ENCODE measurements at places on chromosomes 4 and X. TPM values are rescaled to one million over a fixed set of nuclear protein-coding genes. Genes with fewer than 3 reads are reported as not detected.

GRCh38 chr4:11427121-11427996 lies 1.3 kb downstream of the HS3ST1 start:
- no peak overlapping the region for H3K27ac ChIP-seq
- no peaks in the 10 kb centered on the region for H3K36me3 ChIP-seq

DNA sequence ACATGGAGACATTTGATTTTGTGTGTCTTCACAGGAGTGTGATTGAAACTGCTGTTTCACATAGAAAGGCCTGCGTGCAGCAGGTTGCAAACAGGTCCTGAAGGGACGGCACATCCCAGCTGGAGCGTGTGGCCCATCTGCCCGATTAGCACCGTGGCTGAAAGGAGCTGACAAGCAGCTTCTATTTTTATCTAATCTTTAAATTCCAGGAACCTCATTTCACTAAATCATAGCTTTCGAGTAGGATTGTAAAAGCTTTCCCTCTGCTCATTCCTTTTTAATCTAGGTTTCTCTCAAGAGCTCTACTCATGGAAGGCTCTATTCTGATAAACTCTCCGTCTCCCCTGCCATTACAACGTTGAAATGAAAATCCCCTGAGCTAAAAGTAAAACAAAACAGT lies 106.8 kb downstream of the FSTL5 start:
- no peak overlapping the region for H3K27ac ChIP-seq
- no peaks in the 10 kb centered on the region for H3K4me1 ChIP-seq
- H3K4me3 ChIP-seq, result no peak overlapping the region
- H3K36me3 ChIP-seq, result no peaks in the 10 kb centered on the region
- no peak for DNase-seq
- no peaks in the 10 kb centered on the region for H3K27me3 ChIP-seq

DNA sequence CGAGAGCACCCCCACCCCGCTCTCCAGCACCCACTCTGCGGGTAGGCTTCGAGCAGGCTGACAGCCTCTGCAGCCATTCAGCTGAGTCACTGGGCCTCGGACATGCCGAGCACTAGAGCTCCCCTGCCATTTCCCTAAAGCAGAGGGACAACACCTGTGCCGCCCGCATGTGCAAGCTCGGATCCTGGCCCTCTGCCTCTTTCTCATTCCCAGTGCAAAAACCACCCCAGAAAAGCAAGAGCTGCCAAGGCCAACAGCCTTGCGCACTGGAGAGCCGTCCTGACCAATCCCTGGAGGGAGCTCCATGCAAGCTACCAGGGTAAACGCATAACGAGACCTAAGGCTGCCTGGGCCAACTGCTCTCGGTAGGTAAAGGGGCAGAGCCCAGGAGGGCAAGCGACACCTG lies 5.3 kb downstream of the HCFC1 start:
- peaks cover 56% of the 10 kb centered on the region for H3K4me1 ChIP-seq
- peak overlapping the region; percentile 11 for H3K4me3 ChIP-seq
- no peaks in the 10 kb centered on the region for H3K27me3 ChIP-seq
- peak overlapping the region; percentile 76 for H3K27ac ChIP-seq
- H3K36me3 ChIP-seq, result peaks cover 17% of the 10 kb centered on the region

GRCh38 chr4:147991543-147992283 lies 259.8 kb downstream of the ARHGAP10 start:
- H3K27me3 ChIP-seq, result no peaks in the 10 kb centered on the region
- H3K4me1 ChIP-seq, result peaks cover 67% of the 10 kb centered on the region
- no peak for DNase-seq
- no peaks in the 10 kb centered on the region for H3K36me3 ChIP-seq

DNA sequence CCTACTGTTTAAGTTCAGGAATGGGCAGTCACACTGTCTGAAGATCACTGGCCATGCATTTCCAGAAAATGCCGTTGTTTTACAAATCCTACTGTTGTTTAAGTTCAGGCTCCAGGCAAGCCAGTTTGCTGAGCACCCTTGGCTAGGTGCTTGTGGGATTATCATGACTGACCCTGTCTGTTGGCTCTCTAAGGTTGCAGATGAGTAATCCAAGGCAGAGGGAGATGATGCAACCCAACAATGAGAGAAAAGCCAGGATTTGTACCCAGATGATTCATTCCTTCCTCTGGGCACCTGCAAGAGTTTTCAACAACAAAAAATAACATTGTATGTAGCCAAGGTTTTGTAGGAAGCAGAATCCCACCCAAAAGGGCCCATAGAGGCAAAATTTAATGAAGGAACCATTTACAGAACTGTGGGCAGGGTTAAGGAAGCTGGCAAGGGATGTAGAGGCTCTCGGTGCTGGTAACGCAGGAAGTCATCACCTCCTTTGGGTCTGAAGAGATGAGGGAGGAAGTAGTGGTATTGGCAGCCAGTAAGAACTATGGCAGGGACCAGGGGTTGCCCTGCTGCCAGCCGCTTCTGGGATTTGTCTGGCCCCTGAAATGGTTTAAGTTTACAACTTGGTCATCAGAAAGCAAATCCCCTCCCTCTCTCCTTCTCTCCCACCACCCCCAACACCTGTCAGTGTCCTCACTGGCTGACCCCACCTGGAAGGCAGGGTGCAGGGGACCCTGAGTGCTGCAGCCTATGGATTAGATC lies 54.8 kb downstream of the MSX1 start:
- H3K4me1 ChIP-seq, result no peaks in the 10 kb centered on the region
- H3K27ac ChIP-seq, result no peak overlapping the region
- no peak overlapping the region for H3K4me3 ChIP-seq
- H3K27me3 ChIP-seq, result peaks cover 60% of the 10 kb centered on the region
- DNase-seq, result no peak

- no peak overlapping the region for H3K4me3 ChIP-seq
- no peaks in the 10 kb centered on the region for H3K27me3 ChIP-seq
- no peak for DNase-seq
- H3K27ac ChIP-seq, result no peak overlapping the region
Observed at GRCh38 chr4:45155081-45155777, 428.9 kb upstream of the GNPDA2 start.

C4orf51 gene
- not detected for total RNA-seq

HOPX gene
- total RNA-seq, result 21.3 TPM

- no peak overlapping the region for H3K4me3 ChIP-seq
- H3K4me1 ChIP-seq, result no peaks in the 10 kb centered on the region
- no peak for DNase-seq
- no peak overlapping the region for H3K27ac ChIP-seq
Observed at GRCh38 chrX:131595120-131595519, 51.2 kb downstream of the OR13H1 start.

- no peak overlapping the region for H3K27ac ChIP-seq
- no peaks in the 10 kb centered on the region for H3K27me3 ChIP-seq
- DNase-seq, result no peak
- no peak overlapping the region for H3K4me3 ChIP-seq
- H3K4me1 ChIP-seq, result no peaks in the 10 kb centered on the region
- H3K36me3 ChIP-seq, result no peaks in the 10 kb centered on the region
Observed at GRCh38 chr4:16334601-16335000, 108.3 kb upstream of the TAPT1 start.
